Melanocyte of skin (primary cell): ENCODE measurements at places on chromosomes 11 and 22. TPM values are rescaled to one million over a fixed set of nuclear protein-coding genes. Genes with fewer than 3 reads are reported as not detected.

SCO2 gene
- 5.2 and 5.5 TPM in 2 replicates for total RNA-seq

ELF5 gene
- total RNA-seq = not detected in 2 replicates

SSRP1 gene
- total RNA-seq = 78.9 and 103 TPM in 2 replicates

C11orf42 gene
- total RNA-seq = not detected in 2 replicates

TMEM86A gene
- 1.00 and 2.6 TPM in 2 replicates for total RNA-seq

FOLR2 gene
- total RNA-seq = not detected in 2 replicates

SLC35E4 gene
- total RNA-seq = 2.8 and 5.8 TPM in 2 replicates

SLC29A2 gene
- total RNA-seq = 0.34 and 0.36 TPM in 2 replicates

FLRT1 gene
- not detected in 2 replicates for total RNA-seq

NXPE4 gene
- not detected in 2 replicates for total RNA-seq
